Stimulated activated CD8-positive, alpha-beta memory T cell treated with anti-CD3 and anti-CD28 coated beads, Interleukin-12 subunit alpha, Interleukin-12 subunit beta, amount 100 ng/mL, for 4 hours (primary cell): ENCODE measurements at places on chromosomes 3 and 15.

DNA sequence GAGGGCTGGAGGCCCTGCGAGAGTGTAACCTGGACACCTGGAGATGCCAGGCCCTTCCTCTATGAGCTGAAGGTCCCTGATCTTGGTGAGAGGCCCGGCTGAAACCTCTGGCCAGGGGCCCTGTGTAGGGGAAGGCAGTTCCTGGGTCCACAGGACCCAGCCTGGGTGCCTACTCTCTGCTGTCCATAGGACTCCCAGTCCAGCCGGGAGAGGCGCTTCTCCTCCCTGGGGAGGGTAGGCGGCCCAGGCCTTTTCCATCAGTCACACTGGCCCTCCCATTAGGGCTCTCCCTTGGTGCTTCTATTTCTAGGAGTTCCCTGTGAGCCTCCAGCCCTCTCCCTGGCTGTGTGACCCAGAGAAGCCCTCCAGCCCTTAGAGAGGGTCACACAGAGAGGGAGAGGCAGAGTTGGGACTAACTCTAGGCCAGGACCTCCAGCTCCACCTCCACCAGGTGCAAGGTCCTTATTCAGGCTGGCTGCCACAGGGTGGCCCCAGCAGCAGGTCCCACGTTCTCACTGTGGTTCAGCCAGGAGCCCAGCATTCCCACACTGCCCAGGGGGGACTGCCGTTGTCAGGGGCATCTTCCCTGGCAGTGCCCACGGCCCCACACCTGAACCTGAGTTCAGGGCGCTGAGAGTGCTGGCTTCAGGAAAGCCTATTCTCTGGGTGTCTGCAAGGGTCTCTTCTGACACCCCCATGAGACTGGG, 146.8 kb downstream of the SMAD6 start:
- DNase-seq = no peak

- no peak for DNase-seq
Measured at GRCh38 chr3:51687431-51688205, 16.6 kb downstream of the TEX264 start.

GRCh38 chr3:44058022-44058867, 183.4 kb upstream of the TOPAZ1 start:
- peak; percentile 22 for DNase-seq

GRCh38 chr3:122898298-122898697, 103.4 kb downstream of the SLC49A4 start:
- no peak for DNase-seq

GRCh38 chr3:112459750-112460149, 39.5 kb downstream of the BTLA start:
- no peak for DNase-seq

DNA sequence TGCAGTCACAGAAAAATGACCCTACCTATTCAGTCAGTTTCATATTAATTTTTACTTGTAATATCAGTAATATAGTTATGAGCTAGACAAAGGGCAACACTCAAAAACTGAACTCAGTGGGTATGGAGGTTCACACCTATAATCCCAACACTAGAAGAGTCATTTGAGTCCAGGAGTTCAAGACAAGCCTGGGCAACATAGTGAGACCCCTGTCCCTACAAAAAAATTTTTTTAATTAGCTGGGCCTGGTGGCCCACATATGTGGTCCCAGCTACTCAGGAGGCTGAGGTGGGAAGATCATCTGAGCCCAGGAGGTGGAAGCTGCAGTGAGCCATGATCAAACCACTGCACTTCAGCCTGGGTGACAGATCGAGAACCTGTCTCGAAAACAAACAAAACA, 3.1 kb downstream of the TMF1 start:
- DNase-seq = no peak

DNA sequence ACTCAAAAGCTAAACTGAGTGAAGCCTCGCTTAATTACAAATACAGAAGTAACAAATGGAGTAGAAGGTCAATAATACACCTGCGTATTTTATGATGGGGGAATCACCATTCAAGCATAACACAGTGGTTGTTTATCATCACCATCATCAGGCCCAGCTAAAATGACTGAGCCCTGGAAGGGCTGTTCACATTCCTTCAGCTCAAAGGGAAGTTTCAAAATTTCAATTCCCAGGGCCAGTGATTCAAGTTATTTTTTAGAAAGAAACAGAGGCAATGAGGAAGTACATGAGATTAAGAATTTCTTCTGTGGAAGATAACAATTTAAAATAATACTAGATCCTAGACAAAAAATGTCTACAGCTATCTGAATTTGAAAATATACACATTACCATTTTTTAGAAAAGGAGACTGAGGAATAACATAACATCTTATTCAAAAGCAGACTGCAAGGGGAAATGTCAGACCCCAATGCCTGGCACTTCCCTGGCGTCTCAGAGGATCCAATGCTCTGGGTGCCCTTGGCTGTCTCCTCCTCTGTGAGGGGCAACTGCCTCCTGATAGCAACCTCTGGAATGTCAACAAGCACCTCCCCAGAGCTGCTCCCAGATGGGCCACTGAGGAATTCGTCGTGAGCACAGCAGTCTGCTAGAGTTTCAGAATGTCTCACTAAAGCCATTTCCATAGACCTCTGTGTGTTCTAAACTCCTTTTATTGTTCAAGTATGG, 22.8 kb downstream of the EHD4 start:
- no peak for DNase-seq

DNA sequence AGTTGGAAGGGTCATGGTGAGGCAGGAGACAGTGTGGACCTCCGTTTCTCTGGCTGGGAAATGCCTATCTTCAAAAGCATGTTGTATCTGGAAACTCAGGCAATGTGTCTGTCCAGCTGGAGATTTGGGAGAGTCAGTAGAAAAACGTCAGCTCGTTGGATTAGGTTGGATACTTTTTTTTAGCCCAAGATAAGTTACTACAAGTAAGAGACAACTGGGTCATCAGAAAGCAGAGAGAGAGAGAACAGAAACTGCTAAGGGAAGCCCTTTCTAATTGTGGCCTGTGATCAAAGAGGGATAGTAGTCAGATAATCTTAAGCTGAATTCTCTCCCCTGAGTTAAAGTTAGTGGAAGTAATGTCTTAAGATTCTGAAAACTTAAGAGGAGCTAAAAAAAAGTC, 78.9 kb upstream of the ZNF280D start:
- DNase-seq = no peak

DNA sequence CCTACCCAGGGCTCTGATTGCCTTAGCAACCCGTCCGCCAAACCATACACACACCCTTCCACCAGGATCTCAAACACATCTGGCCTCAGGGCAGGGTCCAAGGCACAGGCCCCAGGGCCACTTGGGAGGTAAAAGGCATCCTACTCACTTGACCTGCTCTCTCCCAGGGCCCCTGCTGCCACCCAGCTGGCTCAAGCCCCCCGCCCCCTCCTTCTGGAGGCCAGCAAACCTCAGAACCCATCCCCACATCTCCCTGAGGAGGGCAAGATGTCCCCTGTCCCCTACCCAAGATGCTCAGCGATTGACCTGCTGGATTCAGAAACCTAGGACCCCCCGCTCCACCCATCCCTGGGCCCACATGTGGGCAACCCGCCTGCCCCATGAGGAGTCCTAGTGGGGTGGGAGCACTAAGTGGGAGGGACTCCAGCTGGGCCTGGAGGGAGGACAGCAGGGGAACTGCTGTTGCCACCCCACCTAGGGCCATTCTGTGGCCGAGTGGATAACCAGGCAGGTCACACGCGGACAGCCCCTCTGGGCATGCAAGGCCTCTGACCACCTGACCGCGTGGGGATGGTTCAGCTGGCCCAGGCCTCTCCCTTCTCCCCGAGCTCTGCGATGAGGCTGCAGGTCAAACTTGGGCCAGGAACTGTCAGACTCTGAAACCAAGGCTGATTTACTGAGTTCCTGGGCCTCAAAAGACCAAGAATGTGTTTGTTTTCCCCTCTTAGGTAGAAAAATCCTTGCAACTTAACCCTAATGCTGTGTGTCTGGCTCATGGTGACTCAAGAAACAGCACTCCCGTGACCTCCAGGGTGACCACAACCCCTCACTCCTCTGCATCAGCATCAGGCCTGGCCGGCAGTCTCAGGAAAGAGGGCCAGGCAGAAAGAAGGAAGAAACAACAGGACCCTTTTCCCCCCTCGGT, 4.2 kb downstream of the MFGE8 start:
- DNase-seq = no peak

DNA sequence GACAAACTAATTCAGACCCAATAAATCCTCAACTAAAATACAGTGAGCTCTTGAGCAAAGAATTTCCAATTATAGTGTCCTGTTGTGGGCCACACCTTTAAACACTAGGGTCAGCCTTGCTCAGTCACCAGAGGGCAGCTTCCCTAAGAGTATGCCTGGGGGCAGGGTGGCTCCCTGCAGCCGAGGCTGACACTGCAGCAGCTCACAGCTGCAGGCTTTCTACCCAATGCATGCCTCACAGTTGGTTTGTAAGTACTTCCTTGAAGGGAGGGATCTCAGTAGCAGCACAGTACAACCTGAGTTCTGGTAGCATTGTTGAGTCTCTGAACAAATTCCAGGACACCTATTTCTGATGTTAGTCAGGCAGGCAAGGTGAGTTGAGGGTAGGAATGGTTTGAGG, 335.6 kb downstream of the TUSC7 start:
- no peak for DNase-seq

GRCh38 chr3:144361002-144361401, 389.4 kb downstream of the DIPK2A start:
- no peak for DNase-seq

GRCh38 chr3:10620833-10621082, 115.4 kb upstream of the ATP2B2 start:
- DNase-seq = no peak

- no peak for DNase-seq
Measured at GRCh38 chr15:96338074-96338765, 7.7 kb downstream of the NR2F2 start.

GRCh38 chr3:58291671-58292338, 14.2 kb upstream of the RPP14 start:
- no peak for DNase-seq

DNA sequence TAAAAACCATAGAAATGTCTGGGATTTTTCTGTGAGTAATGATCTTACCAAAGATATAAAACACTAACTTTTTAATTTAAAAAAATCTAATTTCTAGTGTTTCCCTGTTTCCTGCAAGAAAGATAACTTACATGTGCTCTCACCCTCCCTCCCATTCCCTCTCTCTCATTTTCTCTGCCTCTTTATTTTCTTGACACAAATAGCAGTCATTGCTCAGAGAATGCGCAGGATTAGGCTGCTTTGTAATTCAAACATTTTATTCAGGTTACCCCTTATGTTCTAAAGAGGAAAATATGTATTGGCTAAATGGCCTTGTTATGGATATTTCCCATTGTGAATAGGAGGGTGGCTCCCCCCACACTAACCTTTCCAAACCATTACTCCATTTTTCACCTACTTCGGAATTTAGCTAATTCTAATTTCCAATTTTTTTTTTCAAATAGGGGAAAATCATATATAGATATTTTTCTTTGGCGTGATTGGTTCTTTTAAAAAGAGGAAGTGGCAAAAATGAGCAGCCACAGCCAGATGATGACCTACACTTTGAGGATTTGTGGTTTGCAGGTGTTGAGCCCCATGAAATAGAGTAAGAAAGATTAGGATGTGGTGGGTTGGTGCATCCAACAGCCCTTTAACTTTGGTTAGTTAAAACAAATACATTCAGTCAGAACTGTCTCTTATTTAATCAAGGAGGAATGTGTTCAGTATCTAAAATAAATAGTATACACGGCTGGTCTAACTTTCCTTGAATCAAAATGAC, 554.4 kb downstream of the IGSF11 start:
- no peak for DNase-seq

- DNase-seq = no peak
Measured at GRCh38 chr3:62139957-62140356, 233.4 kb downstream of the FEZF2 start.

- peak; percentile 35 for DNase-seq
Measured at GRCh38 chr3:71444028-71444860, 139.3 kb downstream of the FOXP1 start.

DNA sequence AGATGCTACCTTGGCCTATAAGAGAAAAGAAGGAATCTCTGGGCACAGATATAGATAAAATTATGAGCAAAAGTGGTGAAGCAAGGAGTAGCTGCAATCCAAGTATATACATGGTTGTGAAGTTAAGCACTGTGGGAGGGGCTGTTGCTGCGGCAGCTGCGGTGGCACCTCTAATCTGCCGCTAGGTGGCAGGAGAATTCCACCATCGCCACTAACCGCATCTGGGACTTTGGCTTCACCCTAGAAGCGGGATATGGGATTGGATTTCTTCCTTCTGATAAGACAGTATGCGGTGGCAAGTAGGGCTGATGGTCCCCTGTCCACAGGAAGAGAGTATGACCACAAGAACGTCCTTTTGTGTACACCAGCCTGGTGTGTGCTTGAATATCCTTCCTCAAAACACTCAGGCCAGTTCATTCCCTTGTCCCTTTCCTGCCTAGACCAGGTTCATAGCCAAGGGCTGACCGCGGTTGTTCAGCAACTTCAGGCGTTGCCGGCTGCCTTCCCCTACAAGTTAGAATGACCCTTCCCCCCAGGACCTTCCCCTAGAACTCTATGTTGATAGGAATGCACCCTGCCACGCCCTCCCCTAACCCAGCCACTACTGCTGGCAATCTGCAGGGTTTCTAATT, 5.1 kb downstream of the MAGEL2 start:
- DNase-seq = no peak

GRCh38 chr15:20356911-20357480, 184.6 kb downstream of the GOLGA6L6 start:
- no peak for DNase-seq

- peak; percentile 24 for DNase-seq
Measured at GRCh38 chr3:130894130-130894985, 474 bp downstream of the ATP2C1 start.

DNA sequence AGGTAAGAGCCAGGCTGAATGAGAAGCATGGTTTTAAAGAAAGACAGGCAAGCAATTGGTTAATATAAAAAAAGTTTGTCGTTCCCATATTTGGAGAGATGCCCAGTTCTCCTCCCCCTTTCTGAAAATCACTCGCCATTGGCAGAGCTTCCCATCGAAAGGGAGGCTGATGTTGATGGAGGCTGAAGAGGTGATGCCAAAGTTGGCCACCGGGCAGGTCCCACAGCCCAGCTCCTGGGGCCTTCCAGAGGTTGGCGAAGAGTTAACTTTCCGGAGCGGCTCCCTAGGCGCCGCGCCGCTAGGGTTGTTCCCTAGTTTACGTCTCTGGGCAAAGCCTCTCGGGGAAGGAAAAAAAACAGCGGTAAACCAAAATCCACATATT, 793 bp downstream of the PCOLCE2 start:
- no peak for DNase-seq
